Stimulated activated CD8-positive, alpha-beta memory T cell treated with anti-CD3 and anti-CD28 coated beads, Interleukin-4, amount 100 ng/mL, for 1 hour (primary cell): ENCODE measurements at places on chromosomes 6 and 20.

DNA sequence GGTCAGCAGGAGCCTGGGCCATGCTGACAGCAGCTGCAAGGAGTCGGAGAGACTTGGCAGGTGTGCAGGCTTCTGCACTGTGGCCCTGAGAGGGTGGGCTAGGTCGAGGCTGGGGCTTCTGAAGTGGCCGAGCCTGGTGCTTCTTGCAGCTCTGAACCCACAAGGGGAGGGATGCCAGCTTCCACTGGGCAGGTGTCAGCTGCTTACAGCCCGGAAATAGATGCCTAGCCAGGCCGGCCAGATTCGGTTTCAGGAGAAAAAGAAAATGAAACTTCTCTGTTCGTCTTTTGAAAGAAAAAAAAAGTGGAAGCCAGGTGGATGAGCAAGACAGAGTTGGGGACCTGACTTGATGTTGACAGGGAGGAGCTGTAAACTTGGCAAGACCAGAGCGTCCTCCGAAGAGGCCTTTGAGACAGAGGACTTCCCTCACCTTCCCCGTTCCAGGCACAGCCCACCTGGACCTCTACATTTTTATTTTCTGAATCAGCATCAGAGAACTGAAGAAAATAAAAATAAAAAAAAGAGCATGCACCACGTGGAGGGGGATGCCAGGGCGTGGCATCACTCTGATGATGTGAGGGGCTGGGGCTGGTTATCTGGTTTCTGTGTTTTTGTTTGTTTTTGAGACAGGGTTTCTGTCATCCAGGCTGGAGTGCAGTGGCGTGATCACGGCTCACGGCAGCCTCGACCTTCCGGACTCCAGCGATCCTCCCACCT is at the start of gene ZBP1:
Gene ZBP1, minus strand, starts transcription at position 153 of the 717 bp plus-strand sequence. Its CDS starts 131 bp downstream, at position 22.
- no peak for DNase-seq

GRCh38 chr6:166997348-166997747 is 1.8 kb upstream of the CEP43 start:
- DNase-seq: no peak

GRCh38 chr20:58863044-58863790 is 10.7 kb downstream of the GNAS start:
- DNase-seq: no peak

- DNase-seq: peak; percentile 54
Measured at GRCh38 chr6:157764178-157765068, 58.6 kb upstream of the SNX9 start.

DNA sequence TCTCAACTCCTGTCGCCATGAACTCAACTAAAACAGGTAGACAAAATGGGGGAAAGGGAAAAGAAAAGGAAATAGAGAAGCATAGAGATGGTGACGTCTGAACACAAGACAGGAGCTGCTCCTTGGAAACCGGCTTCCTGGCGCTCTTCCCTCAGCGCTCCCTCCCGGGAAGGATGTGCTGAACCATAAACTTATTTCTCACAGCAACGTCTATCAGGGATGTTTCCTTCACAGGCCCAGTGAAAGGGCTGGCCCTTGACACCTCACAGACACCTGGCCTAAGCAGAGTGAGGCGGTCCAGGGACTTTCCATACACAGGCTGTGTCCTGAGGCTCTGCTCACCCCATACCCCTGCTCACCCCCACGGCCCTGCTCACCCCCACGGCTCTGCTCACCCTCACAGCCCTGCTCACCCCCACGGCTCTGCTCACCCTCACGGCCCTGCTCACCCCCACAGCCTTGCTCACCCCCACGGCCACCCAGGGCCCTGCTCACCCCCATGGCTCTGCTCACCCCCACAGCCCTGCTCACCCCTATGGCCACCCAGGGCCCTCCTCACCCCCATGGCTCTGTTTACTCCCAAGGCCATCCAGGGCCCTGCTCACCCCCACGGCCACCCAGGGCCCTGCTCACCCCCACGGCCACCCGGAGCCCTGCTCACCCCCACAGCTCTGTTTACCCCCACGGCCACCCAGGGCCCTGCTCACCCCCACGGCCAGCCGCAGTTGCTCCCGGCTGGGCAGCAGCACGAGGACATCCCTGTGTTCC is 653 bp downstream of the FRMD1 start:
- no peak for DNase-seq

DNA sequence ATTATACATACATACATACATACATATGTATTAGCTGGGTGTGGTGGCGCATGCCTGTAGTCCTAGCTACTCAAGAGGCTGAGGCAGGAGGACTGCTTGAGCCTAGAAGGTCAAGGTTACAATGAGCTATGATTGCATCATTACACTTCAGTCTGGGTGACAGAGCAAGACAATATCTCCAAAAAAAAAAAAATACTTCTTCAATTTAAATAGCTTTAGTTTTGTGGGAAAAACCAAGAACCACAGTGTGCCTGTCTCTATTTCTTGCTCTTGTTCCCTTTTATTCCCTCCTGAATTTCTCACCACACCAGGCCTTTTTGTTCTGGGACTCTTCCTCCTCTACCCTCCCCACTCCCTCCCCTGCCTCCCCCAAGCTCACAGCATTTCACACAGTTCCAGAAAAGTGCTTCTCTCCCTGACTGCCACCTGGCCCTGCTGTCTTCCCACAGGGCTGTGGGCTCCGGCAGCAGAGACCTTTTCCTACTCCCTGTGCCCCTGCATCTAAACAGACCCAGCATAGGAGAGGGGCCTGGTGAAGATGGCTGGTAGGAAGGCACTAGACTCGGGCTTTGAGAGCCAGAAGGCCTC is 1.3 kb downstream of the C20orf203 start:
- no peak for DNase-seq

- no peak for DNase-seq
Measured at GRCh38 chr6:151443911-151444621, 7.9 kb downstream of the RMND1 start.

- DNase-seq: no peak
Measured at GRCh38 chr6:116156405-116157326, 30.7 kb upstream of the COL10A1 start.

DNA sequence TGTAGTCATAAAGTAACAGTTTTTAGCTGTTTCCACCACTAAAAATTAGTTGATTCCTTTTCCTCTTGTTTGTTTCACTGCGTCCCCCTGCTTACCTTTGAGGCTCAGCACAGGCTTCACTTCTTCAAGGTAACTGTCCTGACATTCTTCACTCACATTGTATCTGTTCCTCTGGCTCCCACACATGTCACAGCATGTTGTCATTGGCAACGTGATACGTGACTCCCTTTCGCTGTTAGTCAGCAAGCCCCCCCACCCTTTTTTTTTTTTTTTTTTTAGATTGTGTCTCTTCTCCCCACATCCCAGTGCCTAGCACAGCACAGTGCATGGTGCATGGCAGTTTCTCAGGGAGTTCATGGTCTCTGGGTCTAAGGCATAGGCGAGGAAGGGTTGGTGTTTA is 13.3 kb downstream of the VAPB start:
- DNase-seq: no peak

DNA sequence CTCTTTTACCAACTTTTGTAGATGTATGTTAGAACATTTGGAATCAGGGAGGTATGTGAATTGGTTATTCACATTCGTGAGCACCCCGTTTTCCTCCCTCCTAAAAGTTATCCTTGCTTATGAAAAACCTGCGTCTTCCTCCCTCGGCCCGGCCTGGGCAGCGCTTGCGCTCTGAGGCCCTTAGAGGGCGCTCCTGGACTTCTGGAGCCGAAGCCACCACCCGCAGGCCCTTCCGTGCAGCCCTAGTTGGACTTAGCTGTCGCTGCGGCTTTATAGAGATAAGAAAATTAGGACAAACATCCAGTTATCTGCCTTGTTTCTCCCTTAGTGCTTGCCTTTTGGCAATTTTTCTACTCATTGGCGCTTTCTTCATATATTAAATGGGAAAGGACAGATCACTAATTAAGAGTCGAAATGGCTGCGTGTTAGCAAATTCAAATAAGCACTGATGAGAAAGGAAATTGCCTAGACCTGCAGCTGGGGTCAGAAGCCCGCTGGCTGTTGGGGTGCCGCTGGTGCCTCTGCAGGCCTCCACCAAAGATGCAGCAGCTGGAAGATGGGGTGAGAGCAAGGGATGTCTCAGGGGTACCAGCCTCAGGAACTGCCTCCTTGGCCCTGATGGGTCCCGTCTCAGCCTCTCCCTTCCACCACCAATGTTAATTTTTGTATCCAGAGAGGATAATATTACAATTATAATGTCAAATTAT is 5.2 kb downstream of the FNDC1 start:
- peak; percentile 21 for DNase-seq

GRCh38 chr6:121925534-121926255 is 473.8 kb upstream of the HSF2 start:
- DNase-seq: no peak

GRCh38 chr6:166460473-166461437 is 78.0 kb upstream of the MPC1 start:
- no peak for DNase-seq

DNA sequence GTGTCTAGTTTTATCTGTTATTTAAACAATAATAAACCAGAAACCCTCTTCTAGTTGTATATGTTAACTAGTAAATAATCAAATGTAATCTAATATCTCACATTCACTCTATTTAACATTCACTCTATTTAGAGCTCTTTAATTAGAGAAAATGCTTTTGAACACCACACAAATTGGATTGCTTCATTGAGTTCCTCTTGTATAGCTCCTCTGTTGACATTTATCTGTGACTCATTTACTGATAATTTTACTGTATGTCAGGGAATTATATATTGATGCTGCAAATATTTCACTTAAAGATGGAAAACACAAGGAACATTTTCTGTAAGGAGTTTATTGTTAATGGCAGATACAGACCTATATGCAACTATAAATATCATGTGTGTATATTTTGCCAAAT is 594.6 kb downstream of the COL12A1 start:
- DNase-seq: no peak

- no peak for DNase-seq
Measured at GRCh38 chr6:145442110-145442509, 293.2 kb downstream of the EPM2A start.

- peak; percentile 33 for DNase-seq
Measured at GRCh38 chr6:87151781-87152525, 3.4 kb upstream of the ZNF292 start.

- no peak for DNase-seq
Measured at GRCh38 chr20:8535403-8536261, 403.6 kb downstream of the PLCB1 start.

DNA sequence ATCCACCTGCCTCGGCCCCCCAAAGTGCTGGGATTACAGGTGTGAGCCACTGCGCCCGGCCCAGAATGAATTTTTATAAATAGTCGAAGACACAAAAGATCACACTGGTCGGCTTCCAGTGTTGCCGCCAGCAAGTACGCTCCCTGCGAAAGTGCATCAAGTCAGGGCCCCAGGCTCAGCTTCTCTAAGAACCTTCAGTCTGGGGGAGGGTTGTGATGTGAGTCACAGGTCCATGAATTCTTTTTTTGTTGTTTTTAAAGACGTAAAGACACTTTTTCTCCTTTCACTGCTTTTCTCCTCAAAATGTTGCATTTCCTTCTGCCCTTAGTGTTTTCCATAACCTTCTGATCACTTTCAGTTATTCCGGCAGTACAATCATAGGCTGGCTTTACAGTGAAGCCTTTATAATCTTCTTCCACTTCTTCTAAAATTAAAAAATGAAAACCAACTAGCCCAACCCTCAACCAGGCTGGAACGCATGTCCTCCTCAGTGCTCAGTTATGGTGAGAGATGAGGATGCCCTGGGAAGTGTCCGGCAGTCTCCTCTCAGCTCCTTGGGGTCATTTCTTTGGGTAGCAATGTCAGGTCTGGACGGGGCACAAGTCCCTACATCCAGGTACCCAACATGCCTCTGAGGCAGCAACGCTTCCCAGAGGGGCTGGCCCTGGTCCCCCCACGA is 66.6 kb downstream of the CSE1L start:
- no peak for DNase-seq

- no peak for DNase-seq
Measured at GRCh38 chr6:10610289-10610688, 84.1 kb downstream of the C6orf52 start.

DNA sequence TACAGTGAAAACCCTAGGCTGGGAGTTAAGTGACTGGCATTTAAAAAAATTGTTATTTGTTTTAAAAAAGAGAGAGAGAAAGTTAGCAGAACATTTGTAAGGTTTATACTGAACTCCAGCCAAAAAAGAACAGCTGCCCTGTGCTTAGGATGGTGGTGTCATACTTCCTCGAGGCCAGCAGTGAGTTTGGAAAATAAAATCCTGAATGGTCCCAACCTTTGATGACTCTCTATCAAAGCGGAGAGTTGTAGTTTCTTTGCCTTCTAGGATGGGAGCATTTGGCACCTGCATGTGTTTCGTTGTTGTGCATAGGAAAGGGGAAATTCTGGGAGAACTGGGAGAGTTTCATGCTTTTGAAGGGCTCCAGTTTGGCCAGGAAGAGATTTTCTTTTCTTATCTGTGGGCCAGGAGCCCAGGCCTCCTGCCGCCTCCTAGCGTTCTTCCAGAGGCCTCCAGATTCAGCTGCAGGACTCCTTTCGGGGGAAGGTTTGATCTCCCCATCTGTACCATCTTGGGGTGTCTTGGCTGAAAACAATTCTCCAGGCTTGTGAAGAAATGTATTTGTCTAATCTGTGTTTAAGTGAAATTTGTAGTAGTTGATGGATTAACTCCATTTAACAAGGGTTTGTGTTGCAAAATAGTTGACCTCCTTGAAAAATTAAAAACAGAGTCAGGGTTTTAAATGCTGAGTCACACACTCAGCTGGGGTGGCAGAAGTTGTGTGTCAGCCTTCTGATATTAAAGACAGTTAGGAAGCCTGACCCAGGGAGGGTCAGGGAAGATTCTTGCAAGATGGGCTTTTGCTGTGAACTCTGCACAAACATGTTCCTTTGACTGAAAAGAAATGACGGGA is 63.4 kb downstream of the TXNDC5 start:
- no peak for DNase-seq

DNA sequence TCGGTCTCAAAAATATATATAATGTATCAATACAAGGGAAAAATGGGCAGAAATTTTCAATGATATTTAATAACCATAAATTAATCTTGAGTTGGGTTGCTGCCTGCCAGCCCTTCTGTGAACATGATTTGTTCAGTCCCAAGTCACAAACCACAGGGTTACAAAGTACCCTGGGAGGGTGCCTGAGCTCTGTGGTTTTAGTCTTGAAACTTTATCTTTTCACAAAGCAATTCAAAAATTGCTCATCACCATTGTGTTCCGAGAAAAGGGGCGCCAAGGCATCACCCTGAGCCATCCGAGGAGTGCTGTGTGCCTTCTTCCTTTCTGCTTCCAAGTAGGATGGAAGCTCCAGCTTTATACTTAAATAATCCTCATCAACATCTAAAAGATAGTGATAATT is 141.6 kb upstream of the AKAP12 start:
- DNase-seq: no peak

GRCh38 chr20:36219671-36220220 is 16.5 kb upstream of the AAR2 start:
- no peak for DNase-seq
